Activated CD4-positive, alpha-beta T cell treated with anti-CD3 and anti-CD28 coated beads, Interleukin-2, amount 50 U/mL, for 24 hours (primary cell): ENCODE measurements at places on chromosomes 1 and 21.

DNA sequence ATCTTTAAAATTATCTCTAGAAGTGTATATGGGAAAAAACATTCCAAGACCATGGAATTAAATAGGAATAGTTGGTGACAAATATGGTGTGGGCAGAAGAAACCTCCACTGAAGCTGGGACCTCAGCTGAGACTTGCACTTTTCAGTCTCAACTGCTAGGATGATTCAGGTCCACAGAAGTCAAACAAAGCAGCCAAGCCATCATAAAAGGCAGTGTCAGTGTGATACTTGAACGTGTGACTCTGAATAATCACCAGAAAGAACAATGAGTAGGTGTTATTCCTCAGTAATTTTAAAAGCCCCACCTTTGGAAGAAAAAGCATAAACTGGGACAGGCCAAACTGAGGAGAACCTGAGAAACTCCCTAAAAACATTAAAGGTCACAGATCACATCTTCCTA, 90.7 kb downstream of the ZNF281 start:
- no peak for DNase-seq

DNA sequence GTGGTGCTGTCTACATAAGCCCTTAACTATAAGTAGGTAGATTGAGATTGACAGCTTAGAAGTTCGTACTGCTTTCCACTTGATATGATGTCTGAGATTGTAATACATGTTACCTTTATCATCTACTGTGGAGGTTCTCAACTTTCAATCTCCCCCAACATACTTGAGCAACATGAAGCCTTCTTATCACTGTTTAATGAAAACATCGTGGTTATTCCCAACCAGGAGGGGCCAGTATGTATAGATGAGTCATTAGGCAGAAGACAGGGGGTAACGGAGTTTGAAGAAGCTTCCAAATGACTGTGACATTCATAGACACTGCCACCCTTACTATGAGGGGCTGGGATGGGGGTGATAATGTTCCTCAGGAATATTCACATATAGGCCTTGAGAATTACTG, 36.0 kb downstream of the CENPF start:
- no peak for DNase-seq

GRCh38 chr1:2639607-2640521, 7.0 kb upstream of the MMEL1 start:
- DNase-seq: no peak

DNA sequence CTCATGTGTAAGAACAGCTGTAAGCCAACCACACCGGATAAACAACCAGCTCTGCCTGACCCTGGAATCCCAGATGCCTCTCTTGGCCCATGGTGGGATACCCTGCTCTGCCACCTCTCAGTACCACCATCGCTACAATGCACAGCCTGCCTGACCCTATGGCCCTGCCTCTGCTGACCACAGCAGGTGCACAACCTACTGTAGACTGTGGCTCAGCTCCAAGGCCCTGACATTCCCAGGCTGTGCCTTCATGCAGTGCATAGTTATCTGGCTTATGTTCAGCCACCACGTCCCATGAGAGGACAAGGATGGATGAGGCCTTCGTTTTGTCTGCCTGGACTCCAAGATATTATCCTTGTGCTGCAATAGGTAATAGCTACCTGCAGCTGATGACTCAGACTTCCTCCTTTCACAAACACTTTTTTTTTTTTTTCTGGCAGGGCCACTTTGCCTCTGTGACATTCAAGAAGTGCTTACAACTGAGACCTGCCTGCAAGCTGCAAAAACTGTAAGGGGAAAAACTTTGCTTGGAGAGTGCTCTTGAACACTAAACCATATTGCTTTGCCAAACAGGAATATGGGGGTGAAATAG, 177.7 kb downstream of the URB2 start:
- DNase-seq: no peak

- DNase-seq: no peak
Observed at GRCh38 chr1:29620631-29621030, 384.3 kb downstream of the PTPRU start.
